Fibroblast of skin of left quadriceps (primary cell): ENCODE measurements at places on chromosomes 1 and 21.

- DNase-seq = no peak
Observed at GRCh38 chr1:221117548-221117951, 238.3 kb downstream of the HLX start.

GRCh38 chr1:176998183-176998795, 166.2 kb downstream of the ASTN1 start:
- no peak for DNase-seq

GRCh38 chr1:54651608-54652007, 10.0 kb downstream of the MROH7 start:
- DNase-seq = no peak

GRCh38 chr1:118905196-118905595, 82.9 kb downstream of the TBX15 start:
- no peak for DNase-seq

DNA sequence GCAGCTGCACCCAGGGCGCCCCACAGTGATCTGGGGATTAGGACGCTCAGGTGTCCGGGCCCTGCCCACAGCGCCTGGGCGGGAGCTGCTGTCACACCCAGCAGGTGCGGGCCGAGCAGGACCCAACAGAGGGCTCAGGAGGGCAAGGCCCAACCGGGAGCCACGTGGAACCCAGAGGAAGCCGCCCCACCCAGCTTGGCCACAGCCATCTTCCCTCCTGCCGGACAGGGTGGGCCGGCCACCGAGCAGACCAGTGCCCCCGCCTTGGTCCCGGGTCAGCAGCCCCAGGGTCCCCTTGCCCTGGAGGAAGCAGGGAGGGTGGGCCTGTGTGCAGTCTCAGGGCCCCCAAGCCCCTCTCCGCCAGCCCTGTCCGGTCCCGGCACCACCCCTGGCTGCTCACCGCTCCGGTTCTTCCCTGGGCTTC, 6.3 kb upstream of the TTLL10 start:
- DNase-seq = no peak

- DNase-seq = no peak
Observed at GRCh38 chr1:9151328-9151860, 22.5 kb upstream of the GPR157 start.

GRCh38 chr1:229887043-229887822, 179.8 kb upstream of the GALNT2 start:
- no peak for DNase-seq

DNA sequence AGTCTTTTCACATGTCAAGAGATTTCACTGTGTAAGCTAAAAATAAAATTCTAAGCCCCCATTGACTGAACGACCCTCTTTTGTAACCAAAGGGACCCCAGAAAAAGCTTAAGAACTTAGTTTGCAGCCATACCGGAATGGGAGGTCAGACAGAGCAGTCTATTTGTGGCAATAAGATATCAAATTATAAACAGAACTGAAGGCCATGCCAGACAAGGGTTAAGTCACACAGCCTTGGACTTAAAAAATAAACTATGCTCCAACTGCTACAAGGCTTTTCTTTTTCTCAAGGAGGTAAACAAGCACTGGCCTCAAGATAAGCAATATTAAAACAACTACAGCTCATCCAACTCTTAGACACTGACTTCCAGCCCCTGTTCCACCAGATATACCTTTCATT, 256.9 kb downstream of the BACH1 start:
- no peak for DNase-seq

DNA sequence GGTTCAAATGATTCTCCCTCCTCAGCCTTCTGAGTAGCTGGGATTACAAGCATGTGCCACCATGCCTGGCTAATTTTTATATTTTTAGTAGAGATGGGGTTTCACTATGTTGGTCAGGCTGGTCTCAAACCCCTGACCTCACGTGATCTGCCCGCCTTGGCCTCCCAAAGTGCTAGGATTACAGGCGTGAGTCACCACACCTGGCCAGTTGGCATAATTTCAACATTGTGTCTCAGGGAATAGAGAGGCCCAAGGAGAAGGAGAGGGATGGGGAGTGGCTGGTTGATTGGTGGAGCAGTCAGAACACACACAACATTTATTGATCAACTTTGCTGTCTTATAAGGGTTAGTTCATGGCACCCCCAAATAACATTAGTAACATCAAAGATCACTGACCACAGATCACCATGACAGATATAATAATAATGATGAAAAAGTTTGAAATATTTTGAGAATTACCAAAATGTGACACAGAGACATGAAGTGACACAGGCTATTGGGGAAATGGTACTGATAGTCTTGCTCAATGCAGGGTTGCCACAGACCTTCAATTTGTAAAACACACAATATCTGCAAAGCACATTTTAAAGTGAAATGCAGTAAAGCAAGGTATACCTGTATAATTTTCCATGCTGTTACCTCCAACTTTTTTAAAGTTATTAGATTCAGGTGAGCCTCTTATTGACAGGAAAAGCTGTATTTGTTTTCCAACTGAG, 15.8 kb upstream of the CYB5R1 start:
- DNase-seq = no peak

GRCh38 chr1:23129846-23130245, 38.8 kb downstream of the LUZP1 start:
- DNase-seq = no peak

- DNase-seq = no peak
Observed at GRCh38 chr1:156556354-156556753, 16.0 kb downstream of the IQGAP3 start.

DNA sequence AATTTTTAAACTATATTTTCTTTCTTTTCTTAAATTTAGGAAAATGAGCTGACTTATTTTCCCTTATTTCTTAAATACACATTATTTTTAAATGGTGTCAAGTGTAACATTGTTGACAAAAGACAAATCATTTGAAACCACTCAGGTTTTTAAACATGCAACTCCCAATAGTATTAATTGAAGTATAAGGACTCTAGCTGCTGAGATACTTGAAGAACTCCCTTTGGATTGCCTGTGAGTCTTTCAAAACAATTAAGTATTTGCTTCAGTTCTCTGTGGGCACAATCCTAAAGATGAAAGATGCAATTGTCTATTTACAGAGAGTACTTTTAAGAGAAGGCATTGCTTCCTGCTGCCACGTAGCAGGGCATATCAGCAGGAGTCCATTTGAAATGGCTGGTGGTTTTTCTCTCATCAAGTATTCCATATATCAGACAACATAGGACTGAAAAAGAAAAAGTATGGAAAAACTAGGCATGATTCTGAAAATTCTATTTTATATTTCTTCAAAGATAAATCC, 373.4 kb downstream of the NEGR1 start:
- no peak for DNase-seq
